ENCODE measurements at places on chromosomes 3 and 15.
A peak's percentile ranks its signal among the peaks of the same experiment; 100 is the strongest.

DNA sequence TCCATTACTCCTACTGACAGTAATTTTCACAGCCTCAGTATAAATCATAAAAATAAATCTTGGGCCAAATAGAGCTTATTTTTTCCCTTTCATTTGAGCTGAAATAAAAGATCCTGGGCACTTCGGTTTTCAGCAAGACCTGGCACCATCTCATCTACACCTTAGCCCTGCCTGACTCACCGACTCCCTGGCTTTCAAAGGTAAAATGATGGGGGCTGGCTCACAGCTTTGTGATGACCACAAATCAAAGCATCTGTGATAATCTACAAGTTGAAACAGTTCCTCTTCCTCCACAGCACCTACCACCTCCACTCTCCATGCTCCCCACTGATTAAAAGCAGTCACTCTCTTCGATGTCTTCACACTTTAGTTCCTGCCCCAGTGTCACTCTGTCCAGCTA, 27.6 kb downstream of the DET1 start:
- DNase-seq: no peak

GRCh38 chr15:71136793-71137518, 21.7 kb downstream of the THSD4 start:
- DNase-seq: no peak

GRCh38 chr3:179558742-179559364, 3.9 kb upstream of the ACTL6A start:
- peak; percentile 46 for DNase-seq

GRCh38 chr3:21752749-21753347, 1.8 kb upstream of the ZNF385D start:
- DNase-seq: no peak

GRCh38 chr3:75140904-75141615, 523.1 kb upstream of the FRG2C start:
- DNase-seq: no peak

DNA sequence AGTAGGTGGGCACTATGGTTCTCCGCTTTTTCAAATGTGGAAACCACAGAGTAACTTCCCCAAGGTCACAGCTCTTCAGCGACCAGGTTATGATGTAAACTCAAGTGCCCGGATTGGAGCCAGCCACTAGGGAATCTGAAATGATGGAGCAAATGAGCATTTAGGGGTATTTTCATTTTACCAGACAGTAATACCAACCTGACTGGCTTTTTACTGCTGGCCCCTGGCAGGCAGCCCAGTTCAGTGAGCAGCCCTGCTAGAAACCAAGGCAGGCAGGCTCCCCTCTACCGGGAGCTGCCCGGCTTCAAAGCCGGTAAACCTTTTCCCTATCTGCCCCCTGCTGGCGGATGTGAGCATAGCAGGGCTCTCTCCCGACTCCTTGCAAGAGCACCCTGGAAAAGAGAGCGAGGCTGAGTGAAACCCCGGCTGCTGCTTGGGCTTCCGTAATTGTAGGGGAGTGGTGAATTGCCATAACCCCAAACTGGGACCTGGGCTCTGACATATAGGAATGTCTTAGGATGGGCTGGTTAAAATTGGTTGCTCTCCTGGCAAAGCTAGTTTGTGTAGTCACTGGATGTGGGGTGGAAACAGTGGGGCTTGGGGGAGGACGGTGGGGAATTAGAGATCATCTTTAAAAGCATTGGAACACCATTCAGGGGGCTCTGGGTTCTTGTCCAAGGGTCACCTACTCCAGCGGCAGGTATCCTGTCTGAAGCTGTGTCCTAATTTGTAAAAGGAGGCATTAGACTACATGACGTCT, 98.0 kb upstream of the TNFAIP8L3 start:
- DNase-seq: peak; percentile 60

GRCh38 chr3:189100866-189101265, 70.9 kb upstream of the TPRG1 start:
- DNase-seq: no peak

- no peak for DNase-seq
Measured at GRCh38 chr3:97684490-97684889, 80.1 kb upstream of the ARL6 start.

- no peak for DNase-seq
Measured at GRCh38 chr3:1275495-1275894, 182.7 kb downstream of the CNTN6 start.

DNA sequence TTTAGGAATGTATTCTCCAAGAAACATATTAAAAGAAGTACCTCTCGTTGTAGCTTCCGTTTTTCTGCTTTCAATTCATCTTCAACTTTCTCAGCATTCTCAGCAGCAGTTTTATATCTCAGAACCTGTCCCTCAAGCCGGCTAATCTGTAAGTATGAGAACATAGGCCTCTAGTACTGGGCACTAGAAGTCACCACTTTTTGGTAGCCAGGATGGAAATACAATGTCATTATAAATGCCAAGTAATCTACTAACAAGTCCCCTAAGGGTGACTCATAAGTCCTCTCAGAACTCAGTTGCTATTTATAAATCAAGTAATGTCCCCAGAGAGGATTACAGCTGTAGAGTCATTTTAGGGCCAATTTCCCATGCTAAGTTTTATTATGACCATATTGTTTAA, 61.1 kb downstream of the MLH1 start:
- DNase-seq: no peak

DNA sequence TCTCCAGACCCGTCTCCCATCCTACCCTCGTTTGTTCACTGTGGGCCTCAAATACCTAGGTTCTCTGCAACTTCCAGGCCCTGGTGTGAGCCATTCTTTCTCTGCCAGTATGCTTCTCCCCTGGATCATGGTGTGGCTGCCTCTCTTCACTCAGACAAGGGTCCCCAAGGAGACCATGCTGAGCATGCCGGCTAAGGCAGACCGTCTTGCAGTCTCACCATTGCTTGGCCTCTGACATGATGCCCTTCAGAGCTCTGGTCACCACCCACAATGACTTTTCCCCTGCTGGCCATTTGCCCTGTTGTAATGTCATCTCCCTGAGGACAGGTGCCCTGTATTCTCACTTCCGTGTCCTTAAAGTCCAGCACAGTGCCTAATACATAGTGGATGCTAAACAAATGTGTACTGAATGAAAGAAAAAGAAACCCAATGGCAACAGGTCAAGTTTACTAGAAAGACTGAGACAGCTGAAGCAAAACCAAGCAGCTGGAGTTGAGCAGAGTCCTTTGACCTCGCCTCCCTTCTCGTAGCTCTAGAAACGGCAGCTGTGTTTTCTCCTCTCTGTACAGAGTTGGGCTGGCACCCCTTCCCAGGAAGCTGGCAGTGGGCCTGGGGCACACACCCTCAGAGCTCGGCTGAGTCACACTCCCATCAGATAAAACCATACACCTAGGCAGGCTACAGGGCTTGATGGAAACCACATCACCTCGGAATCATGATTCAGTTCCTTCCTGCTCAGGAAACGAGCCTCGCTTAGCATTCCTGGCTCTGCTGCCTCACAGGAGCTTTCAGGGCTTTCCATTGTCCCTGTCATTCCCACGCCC, 8.6 kb downstream of the TLR9 start:
- DNase-seq: peak; percentile 81

DNA sequence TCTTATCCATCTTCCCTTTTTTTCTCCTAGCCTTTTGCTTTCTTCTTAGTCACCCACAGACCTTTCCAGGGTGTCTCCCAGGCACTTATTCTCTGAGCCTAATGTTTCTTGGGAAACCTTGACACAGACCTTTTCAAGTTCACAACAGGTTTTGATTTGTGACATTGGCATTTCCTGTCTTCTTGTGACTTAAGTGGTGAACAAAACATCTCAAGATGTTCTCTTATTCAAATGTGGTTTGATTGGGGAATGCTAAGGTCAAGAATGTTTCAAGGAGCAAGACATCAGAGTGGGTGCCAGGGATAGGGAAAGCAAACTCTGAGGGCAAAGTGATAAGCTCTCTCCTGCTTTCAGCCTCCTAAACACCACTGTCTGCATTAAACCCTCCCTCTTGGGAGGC, 68.2 kb upstream of the GSK3B start:
- no peak for DNase-seq

- DNase-seq: no peak
Measured at GRCh38 chr15:90677807-90678790, 39.0 kb upstream of the BLM start.

GRCh38 chr15:91118817-91119590, 18.9 kb downstream of the SV2B start:
- no peak for DNase-seq

- no peak for DNase-seq
Measured at GRCh38 chr15:41915255-41915994, 21.6 kb upstream of the SPTBN5 start.

DNA sequence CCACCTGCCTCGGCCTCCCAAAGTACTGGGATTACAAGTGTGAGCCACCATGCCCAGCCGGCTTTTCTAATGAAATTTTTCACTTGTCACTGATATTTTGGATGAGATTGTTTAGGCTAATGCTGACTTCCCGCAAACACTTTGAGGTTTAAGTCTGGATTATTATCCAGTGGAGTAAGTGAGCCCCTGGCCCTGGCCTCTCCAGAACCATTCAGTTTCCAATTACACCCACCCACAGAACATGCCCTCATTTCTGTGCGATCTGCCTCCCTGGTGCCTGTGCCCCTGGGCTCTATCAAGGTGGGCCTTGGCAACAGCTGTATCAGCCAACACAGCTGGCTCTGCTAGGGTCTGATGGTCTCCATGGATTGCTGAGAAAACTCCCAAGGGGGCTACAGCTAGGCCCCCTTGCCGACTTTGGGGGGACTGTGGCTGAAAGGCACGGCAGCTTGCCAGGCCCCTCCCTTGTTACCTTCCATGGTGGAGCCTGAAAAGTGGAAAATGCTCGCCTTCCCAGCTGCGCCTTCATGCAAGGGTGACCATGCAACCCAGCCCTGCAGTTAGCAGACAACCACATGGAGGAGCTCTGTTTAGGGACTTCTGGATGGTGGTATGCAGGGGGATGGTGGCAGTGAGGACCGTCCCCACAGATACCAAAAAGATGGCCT, 288.9 kb downstream of the FAM43A start:
- no peak for DNase-seq

DNA sequence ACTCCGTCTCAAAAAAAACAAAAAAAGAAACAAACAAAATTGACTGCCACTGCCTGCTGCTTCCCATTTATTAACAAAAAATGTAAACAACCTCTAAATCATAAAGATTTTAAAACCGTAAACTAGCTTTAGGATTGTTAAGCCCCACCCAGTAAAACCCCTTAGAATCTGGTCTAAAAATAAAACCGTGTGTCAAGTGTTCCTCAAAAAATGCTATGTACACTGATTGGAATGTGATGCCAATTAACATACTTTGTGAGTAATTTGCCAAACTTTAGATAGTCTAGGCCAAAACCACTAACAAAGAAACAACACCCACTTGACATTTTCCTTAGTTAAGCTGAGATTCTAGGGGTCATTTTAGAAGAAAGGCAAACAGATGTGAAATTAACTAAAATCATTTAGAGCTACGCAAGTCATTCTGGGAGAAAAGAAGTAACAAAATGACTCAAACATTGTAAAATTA, 5.3 kb downstream of the RAF1 start:
- no peak for DNase-seq

DNA sequence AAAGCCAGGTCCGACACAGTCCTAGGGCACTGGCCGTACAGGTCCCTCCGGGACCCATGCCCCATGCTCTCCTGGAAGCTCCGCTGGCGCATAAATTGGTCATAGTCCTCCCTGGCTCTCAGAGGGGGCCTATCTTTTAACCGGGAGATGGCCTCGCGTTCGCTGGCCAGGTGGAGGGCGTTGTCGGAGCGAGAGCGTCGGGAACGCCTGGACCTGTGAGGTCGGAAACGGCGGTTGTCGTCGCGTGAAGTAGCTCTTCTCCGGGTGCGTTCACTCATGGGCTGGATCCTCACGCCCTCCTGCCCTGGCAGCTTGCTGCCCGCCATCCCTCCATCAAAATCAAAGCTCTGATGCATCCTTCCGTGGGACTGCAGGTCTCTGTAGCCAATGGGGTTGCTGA, 76.0 kb upstream of the PSMD6 start:
- no peak for DNase-seq

DNA sequence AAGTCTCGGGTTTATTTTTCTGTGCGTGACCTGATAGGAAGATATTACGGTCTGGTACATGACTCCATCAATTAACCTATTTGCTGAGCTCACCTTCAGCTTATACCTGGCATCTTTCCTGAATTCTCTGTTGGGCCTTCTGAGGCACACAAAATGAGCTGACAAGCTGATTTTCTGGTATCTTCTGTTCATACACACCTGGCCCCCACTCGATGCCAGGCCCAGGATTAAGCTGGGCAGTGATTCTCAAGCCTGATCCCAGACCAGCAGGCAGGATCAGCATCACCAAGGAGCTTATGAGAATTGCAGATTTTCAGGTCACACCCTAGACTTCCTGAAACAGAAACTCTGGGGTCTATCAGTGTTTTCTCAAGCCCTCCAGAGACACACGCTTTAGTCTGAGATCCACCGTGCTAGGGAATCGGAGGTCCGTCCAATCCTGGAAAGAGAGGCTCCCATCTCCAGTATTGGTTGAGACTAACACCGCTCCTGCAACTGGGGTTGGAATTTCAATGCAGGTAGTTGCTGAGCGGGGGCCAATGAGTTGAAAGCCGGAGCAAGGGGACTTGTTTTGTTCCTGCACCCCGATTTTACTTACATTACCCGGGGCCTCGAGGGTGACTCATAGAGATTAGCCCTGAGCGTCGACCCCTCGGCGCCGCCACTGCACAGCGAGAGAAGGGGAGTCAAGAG, 636 bp upstream of the EIF1B start:
- no peak for DNase-seq

DNA sequence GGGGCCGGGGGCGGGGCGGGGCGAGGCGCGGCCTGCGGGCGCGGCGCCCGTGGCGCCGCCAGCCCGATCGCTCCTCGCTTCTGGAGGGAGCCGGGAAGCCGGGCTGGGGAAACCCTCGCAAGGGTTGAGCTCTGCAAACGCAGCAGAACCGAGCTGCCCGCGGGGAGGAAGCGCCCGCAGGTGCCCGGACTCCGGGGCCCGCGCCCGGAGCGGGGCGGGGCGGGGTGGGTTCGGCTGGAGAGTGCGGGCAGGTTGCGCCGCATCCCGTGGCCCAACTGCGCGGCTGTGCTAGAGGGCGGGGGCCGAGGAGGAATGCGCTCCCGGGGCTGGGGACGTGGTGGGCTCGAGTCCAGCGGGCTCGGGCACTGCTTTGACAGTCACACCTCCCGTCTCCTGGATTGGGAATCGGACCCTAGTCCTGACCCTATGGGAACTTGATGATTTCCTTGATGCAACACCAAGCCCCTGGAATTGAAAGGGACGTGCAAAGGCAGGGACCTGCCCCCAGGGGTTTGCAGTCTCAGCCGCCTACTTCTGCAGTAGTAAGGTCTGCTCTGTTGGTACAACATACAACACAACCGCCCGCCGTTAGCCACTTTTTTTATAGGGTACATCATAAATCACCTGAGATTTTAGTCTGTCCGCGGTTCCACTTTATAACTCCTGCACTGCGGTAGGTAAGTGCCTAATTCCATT, 34.3 kb downstream of the ZBTB38 start:
- peak; percentile 59 for DNase-seq

DNA sequence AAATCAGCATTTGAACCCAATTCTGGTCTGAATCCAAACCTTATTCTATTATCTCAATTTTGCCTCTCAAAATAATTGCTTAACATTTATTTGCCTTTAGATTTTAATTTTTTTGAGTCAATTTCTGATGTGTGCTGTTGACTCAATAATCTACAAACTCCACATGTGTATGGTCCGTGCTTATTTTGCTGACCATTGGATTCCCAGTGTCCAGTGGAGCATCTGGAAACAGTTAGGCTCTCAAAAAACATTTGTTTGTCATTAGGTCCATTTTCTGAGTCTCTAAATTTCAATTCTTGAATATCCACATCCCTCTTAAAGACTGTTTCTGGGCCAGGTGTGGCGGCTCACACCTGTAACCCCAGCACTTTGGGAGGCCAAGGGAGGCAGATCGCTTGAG, 19.2 kb upstream of the MYZAP start:
- DNase-seq: no peak

Measured in CD4-positive, alpha-beta T cell treated with Interleukin-15 for 4 hours (primary cell).